ENCODE measurements at places on chromosomes 13 and 19. TPM values are rescaled to one million over a fixed set of nuclear protein-coding genes. Genes with fewer than 3 reads are reported as not detected.

PLVAP gene
- total RNA-seq = 0.50 TPM

ZNF28 gene
- 17.6 TPM for total RNA-seq

SYNE4 gene
- not detected for total RNA-seq

CHMP2A gene
- 115 TPM for total RNA-seq

CKM gene
- total RNA-seq = 0.12 TPM

OR7D2 gene
- under 0.01 TPM for total RNA-seq

VSTM2B gene
- total RNA-seq = not detected

DUXA gene
- not detected for total RNA-seq

ZNF225 gene
- 5.9 TPM for total RNA-seq

PAF1 gene
- total RNA-seq = 55.6 TPM

GPR4 gene
- 0.12 TPM for total RNA-seq

PLK5 gene
- not detected for total RNA-seq

FCER2 gene
- not detected for total RNA-seq

SPACA4 gene
- total RNA-seq = not detected

RDH8 gene
- total RNA-seq = not detected

CRTC1 gene
- total RNA-seq = 2.1 TPM

EFNA2 gene
- not detected for total RNA-seq

FFAR1 gene
- not detected for total RNA-seq

PRODH2 gene
- total RNA-seq = not detected

TEX29 gene
- total RNA-seq = not detected

KCNJ14 gene
- 0.37 TPM for total RNA-seq

TNNT1 gene
- 4.1 TPM for total RNA-seq

MEIOSIN gene
- not detected for total RNA-seq

Data from uterine smooth muscle cell (primary cell).